ENCODE measurements at places on chromosomes 7 and 10. TPM values are rescaled to one million over a fixed set of nuclear protein-coding genes. Genes with fewer than 3 reads are reported as not detected.

DNA sequence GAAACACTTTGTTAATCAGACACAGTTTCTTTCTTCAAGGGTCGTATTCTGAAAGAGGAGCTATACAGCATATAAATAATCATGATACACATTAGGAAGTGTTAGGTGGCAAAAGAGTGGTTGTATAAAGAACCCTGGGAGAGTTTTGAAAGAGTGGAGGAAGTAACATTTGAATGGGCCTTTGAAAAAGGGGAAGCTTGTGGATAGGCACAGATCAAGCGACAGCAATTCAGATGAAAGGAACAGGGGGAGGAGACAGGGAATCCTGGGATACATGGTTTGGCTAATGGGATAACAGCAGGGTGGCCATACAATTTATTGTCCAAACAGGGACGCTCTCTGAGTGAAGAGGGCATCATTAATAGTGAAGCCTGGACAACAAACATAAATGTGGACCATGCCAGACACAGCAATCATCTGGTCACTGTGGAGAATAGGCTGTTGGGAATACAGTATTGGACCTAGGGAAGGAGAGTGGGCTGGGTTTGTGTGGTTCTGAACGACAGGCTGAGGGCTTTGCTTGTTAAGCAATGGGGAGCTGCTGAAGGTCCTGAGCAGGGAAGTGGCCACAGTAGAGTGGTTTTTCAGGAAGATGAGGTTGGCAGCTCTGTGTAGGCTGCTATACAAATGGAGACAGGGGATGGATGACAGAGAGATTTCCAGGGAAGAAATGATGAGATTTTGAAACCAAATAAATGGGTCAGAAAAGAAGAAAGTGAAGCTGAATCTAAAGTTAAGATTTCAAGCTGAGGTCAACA is 75.9 kb downstream of the ICA1 start:
- DNase-seq, result no peak

DNA sequence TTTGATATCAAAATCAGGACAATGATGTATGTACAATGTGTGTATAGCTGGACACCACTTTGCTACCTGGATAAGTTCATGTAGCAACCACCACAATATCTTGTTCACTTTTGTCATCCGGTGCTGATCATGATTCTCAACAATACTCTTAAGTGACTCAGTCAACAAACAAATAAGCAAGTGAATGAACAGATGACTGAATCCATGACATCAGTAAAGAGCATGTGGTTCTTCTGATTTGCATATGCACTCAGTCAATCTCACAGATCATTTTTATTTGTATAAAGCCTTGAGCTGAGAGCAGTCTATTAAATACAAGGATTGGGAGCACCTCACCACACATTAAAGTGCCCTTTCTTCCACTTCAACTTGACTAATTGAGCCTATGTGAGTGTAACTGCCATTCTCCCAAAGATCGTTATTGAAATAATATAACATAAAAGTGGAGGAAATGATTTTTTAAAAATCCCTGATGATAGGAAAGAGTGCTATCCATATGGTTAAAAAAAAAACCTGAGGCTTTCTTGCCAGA is 69.5 kb downstream of the NPSR1 start:
- no peak for DNase-seq

- peak; percentile 33 for DNase-seq
Observed at GRCh38 chr10:89342206-89342958, 14.6 kb downstream of the IFIT3 start.

DNA sequence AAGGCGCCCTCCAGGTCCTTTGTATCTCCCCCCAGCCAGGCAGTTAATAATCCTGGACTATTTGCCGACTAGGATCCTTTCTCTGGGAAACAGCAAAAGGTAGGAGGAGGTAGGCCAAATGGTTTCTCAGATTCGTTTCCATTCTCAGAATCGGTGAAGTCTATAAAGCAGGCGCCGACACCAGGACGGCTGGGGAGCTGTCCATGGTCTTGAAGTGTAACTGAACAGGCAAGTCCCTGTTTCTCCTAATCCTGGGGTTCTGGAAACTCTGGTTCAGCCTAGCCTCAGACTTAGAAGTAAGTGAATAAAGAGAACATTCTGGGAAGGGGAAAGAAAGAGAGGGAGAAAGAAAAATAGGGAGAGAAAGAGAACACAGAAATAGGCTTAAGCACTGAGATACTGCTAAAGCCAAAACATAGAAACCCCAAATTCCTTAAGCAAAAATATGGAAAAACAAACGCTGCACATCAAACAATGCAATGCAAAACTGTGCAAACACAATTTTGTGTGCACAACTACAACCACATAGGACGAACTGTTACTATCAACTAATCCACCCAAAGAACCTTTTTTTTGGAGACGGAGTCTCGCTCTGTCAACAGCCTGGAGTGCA is 11.1 kb upstream of the INA start:
- no peak for DNase-seq

DNA sequence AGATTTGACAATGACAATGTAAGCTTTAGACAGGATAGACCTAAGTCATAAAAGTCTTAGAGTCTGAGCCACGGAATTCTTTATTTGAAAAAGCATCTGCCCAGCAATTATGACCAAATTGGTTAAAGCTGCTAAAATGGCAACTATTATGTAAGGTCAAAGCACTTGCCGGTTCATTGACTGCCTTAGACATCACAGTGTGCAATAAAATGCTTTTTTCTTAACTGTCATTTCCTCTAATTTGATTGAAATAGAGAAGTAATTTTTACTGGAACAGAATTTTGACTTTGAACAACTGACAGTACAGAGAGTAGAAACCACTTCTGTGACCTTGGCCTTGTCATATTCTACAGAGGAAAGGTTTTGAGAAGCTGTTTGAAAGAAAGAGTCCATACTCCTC is 142.9 kb downstream of the THSD7A start:
- DNase-seq, result no peak

GRCh38 chr10:76839276-76839675 is 798.3 kb downstream of the KCNMA1 start:
- DNase-seq, result no peak

DNA sequence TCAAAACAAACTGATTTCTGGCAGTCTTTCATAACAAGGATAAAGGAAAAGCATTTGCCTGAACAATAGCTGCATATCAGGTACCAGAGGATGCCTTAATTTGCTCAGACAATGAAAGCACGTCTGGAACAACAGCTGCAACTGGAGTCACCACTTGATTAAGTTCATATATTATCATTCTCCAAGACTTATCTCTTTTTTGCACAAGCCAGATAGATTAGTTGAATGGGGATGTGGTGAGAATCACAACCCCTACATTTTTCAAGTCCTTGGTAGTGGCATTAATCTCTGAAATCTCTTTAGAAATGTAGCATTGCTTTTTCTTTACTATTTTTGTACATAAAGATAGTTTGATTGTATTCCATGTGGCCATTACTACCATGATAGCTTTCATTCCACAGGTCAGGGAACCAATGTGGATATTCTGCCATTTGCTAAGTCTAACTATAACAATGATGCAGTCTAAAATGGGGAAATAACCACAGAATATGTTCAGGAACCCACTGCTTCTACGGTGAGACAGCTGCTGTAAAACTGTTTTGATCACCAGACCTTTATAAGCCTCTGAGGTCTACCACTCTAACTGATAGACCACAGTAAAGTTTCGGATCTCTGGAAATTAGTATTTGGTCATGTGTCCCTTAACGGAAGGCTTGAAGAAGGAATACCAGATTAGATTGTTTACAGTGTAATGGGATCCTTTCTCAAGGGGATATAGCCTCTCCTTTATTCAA is 1176.2 kb downstream of the DNAJB9 start:
- DNase-seq, result no peak

GRCh38 chr10:605632-606325 is 83.7 kb downstream of the DIP2C start:
- no peak for DNase-seq

The SORBS1 gene
- polyA plus RNA-seq, result 350 TPM

The NUDCD3 gene
- 27.6 TPM for polyA plus RNA-seq

The ORC5 gene
- 3.2 TPM for polyA plus RNA-seq

Data from heart right ventricle (tissue), 16 donors.